NCI-H2107 (cell line): ENCODE measurements at places on chromosomes 16 and 17.

GRCh38 chr16:89443727-89444084 is 46.7 kb downstream of the ANKRD11 start:
- no peak for DNase-seq

GRCh38 chr17:31918701-31919128 is 17.2 kb upstream of the UTP6 start:
- no peak for DNase-seq

DNA sequence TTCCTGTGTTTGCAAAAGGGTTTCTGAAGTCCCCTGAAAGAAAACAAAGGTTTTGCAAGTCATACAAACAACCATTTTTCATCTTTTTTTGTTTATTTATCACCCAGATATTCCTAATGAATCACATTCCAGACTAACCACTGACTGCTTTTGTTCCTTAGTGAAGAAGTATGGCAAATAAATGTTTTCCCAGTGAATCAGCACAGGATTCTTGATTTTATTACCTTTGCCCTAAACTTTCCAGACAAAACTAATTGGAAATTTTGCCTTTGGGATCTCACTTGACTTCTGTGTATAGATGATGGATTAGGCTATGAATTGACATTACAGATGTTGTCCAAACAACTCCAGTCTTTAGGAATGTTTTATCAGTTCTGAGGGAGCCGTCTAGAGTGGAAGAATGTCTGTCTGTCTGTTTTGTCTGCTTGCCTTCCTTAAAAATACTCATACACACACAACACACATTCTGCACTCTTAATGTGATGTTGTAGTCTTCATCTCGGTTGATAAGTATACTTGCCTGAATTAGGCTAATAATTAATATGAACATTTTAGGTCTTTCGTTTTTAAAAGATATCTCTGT is 48.9 kb downstream of the VMP1 start:
- DNase-seq: no peak

GRCh38 chr17:57463103-57463885 is 207.0 kb downstream of the MSI2 start:
- DNase-seq: no peak

DNA sequence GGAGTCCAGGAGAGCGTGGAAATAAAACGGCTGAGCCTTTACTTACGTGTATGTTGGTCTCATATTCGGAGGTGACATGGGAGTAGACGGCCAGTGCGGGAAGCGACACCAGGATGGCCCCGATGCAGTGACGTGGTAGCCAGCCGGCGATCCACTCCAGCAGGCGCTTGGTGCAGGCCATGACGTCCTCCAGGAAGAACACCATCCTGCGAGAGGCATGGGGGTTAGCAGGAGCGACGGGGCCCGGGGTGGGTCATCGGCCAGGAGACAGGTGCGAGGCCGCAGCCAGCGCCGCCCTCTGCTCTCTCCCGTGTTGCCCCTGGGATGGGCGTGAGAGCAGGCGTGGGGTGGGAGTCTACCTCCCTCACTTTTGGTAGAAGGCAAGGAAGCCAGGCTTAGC is 98.6 kb upstream of the CREBBP start:
- DNase-seq: no peak

- DNase-seq: no peak
These were observed 221.8 kb upstream of the TNRC6C start for GRCh38 chr17:77736721-77737120.

GRCh38 chr17:38449364-38449763 is 21.1 kb downstream of the ARHGAP23 start:
- DNase-seq: no peak

GRCh38 chr16:8798174-8798527 is 512 bp downstream of the PMM2 start:
- DNase-seq: no peak
